Endodermal cell (in vitro differentiated cells): ENCODE measurements at places on chromosomes 2 and 18.
A peak's percentile ranks its signal among the peaks of the same experiment; 100 is the strongest.

DNA sequence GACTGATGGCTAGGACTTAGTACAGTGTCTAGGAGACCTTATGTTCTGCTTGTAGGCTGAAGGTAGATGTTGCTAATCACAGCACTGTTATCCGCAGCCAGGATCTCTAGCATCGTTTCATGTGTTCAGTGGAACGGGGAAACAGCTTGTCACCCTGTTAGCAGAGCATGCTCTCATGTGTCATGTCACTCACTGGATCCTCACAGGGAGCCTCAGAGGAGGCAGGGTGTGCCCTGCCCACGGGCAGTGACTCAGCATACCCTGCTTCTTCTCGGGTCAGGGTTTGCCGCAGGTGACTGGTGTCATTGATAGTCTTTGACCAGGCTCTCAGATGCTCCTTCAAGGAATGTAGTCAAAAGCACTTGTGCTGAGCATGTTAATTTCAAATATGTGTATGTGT is 44.4 kb downstream of the RPIA start:
- no peak for DNase-seq

DNA sequence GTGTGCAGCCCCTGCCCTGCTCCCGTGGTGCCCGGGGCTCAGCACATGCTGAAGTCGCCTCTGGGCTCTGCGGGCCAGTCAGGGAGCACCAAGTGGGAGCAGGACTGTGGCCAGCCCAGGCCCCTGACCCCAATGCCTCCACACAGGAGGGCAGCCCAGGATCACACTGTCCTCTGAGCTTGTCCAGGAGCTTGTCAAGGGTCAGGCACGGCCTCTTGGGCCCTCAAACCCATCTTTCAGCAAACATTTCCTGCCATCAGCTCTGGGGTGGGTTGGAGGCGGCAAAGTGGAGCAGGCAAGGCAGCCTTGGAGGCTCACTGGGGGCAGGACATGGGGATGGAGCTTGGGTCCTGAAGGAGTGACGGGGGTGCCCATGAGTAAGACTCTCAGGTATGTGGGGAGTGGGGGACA is 10.3 kb downstream of the SNED1 start:
- peak; percentile 52 for DNase-seq

- no peak for DNase-seq
Observed at GRCh38 chr2:201350879-201351278, 6.3 kb downstream of the FLACC1 start.

- DNase-seq = no peak
Observed at GRCh38 chr18:23877371-23877770, 137.2 kb upstream of the TTC39C start.

GRCh38 chr2:207167099-207167923 is 1.6 kb upstream of the KLF7 start:
- no peak for DNase-seq

GRCh38 chr2:145592361-145592760 is 1072.4 kb upstream of the ZEB2 start:
- no peak for DNase-seq

DNA sequence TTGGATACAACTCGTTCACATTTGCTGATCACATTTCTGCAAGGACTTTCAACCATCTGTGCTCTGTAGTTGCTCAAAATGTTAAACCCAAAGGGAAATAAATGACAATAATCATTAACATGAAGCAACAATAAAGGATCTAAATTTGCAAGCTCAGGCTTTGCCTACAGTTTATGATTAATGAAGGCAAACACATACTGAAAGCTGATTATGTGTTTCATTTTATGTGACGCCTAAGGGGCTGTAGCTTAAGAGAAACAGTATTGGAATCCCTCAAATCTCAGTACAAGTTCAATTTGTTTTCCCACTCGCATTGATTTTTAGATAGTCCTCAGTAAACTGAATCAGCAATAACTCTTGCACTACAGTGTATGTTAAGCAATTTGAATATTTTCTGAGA is 160.3 kb upstream of the FSIP2 start:
- no peak for DNase-seq

GRCh38 chr18:47935321-47936055 is 5.0 kb upstream of the SMAD2 start:
- DNase-seq = no peak

DNA sequence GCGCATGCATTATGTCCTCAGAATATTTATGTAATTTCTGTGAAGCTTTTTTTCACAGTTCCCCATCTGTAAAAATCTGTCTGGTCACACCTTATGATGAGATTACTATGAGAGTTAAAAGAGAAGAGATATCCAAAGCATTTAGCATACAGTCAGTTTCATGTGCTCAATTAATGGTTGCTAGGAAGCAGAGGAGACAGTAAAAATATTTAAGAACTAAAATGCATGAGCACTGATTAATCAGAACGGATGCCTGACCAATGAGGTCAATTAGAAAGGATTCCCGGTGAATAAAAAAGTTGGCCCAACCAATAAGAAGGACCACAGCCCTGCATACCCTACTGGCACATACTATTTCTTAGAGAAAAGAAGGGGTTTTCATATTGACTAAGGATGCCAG is 12.0 kb upstream of the CRIM1 start:
- DNase-seq = no peak

- no peak for DNase-seq
Observed at GRCh38 chr2:70517804-70518203, 35.8 kb downstream of the TGFA start.

DNA sequence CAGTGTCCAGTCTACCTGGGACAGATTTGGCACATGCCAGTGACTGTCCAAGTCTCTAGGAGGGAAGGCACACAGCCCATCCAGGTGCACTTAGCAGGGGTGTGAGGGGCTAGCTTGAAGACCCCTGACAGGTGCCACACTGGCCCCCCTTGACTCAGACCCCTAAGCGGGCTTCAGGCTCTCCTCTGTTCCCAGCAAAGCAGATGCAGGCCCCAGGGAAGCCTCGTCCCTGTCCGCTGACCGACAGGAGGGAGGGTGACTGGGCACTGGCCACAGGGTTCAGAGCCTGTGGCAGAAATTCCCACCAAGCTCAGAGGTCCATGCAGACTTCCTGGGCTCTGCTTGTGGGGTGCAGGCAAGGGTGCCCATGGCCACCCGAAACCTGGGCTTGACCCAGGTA is 239.8 kb upstream of the MYT1L start:
- DNase-seq = peak; percentile 24

GRCh38 chr2:223005496-223005895 is 46.5 kb upstream of the KCNE4 start:
- no peak for DNase-seq

- no peak for DNase-seq
Observed at GRCh38 chr2:127124426-127124825, 17.5 kb upstream of the BIN1 start.

DNA sequence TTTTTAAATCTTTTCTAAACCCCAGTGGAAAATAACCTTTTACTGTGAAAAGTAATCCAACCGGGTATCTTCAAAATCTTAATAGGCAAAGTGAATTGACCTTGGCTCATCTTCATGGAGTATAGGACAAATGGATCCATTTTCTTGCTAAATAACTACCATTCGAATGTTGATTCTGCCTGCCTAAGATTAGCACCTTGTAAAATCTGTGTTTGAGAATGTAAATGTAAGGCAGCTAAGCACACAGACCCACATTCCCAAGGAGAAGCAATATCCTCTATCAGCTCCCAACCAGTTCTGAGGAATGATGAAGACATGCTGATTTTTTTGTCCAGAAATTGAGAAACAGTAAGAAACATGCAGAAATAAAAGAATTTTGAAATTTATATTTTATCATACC is 509.8 kb upstream of the SMIM21 start:
- no peak for DNase-seq

DNA sequence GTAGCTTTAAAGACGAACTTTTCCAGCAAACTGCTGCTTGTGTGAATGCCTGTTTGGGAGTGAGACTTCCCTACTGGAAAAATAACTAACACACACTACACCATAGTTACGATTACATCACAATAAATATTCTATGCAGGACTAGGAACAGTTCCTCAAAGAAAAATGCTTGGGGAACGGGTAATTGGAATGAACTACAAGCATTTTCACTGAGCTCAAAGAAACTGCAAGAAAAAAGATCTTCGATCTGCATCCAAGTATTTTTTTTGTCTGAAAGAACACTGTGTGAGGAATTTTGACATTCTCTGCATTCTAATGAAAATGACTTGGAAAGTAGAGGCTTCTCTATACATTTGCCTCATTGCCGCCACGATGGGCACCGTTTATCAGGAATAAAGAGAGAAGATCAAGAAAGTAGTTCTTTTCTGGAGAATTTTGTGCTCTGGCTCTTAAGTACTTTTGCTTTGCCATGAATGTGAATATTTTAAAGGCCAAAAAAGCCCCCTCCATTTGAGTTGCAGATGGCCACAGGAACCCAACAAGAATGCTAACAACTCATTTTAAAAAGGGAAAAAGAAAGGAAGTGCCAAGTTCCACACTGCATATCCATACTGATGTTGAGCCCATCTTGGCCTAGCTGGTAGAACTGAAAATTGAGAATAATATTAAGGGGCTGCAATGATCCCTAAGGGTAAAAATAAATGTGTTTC is 13.6 kb downstream of the LYPD1 start:
- no peak for DNase-seq

- no peak for DNase-seq
Observed at GRCh38 chr2:25315316-25315680, 26.4 kb downstream of the DNMT3A start.

GRCh38 chr18:22173928-22174301 is 4.5 kb downstream of the GATA6 start:
- peak; percentile 72 for DNase-seq

DNA sequence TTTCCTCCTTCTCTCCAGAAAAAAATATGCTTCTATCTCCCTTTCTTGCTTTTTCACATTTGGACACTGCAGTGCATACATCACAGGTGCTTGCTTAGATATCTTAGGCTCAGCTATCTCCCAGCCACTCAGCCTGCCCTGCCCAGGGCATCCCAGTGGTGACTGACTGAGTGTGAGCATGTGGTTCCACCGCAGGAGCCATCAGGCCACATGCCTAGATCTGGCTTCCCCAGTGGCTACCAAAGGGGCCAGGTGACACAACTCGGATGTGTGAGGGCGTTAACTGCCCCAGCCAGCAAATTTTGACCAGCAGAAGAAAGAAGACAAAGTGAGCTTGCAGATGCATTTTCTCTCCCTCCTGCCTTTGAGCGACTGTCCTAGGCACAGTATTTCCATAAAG is 25.5 kb downstream of the SP5 start:
- peak; percentile 72 for DNase-seq

DNA sequence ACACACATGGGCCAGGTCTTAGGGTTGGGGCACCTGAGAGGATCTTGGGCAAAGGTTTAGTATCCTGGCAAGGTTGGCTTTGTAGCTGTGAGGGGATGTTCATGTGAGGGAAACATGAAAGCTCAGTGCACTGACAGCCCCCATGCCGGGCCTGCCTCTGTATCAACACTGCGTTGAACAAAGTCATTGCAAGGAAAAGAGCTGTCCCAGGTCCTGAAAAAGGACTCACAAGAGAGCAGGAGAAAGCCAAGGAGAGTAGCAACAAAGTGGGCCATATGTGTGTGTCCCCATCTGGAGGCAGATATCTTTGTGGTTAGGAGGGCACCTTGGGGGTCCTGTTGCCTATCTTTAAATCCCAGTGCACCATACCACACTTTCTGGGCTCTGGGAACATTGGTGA is 237.8 kb upstream of the THSD7B start:
- peak; percentile 83 for DNase-seq

DNA sequence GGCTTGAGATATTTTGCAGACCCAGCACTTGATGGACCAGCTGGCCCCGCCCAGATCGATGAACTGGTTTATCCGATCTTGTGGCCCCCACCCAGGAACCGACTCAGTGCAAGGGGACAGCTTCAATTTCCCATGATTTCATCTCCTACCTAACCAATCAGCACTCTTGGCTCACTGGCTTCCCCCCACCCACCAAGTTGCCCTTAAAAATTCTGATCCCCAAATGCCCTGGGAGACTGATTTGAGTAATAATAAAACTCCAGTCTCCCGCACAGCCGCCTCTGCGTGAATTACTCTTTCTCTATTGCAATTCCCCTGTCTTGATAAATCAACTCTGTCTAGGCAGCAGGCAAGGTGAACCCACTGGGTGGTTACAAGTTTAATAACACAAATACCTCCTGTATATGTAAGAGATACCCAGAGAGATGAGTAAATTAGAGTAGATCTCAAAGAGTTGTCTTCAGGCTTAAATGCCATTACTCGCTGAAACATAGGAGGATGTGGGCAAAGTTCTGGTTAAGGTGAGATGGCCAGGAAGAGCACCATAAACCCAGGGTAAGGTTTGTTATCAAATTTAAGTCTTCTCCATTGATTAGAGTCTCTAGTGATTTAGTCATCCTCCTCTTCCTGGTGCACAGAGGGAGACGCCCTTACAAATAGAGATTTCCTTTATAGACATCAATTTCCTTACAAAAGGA is 222.8 kb downstream of the ARL4C start:
- DNase-seq = no peak

DNA sequence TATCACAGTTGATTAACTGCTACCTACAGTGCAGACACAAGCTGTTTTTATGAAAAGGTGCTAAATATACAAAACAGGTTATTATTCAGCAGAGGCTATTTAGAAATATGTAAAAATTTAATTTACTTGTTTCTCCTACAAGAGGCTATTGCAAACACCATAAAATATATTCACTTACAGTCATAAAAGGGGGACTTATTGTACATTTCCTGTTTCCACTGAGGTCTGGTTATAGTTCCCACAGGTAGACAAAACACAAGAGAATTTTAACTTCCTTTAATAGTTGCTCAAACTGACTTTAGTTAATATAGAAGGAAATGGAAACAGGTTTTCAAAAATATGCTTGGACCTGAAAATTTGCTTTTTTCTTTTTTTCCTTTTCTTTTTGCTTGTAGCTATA is 40.0 kb upstream of the FRZB start:
- DNase-seq = no peak

- no peak for DNase-seq
Observed at GRCh38 chr2:206804326-206804725, 38.9 kb downstream of the FASTKD2 start.

DNA sequence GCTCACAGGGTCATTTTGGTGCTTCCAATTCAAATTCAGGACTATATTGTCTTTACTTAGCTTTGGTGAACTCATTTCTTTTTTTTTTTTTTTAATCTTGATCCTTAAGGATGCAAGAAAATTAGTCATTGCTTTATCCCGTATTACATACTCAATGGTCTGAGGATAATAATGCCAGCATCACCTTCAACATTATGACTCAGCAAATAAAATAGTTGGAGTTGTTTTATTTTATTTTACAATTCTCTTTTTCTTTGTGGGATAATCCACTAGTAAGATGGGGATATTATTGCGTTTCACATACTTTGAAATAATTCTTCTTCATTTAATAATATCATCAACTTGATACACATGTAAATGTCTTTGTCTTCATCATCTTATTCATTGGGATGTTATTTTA is 954.9 kb upstream of the GYPC start:
- DNase-seq = no peak

- DNase-seq = no peak
Observed at GRCh38 chr2:172283476-172283875, 143.9 kb upstream of the ITGA6 start.

- DNase-seq = peak; percentile 13
Observed at GRCh38 chr2:98924038-98924830, 11.8 kb downstream of the CRACDL start.

DNA sequence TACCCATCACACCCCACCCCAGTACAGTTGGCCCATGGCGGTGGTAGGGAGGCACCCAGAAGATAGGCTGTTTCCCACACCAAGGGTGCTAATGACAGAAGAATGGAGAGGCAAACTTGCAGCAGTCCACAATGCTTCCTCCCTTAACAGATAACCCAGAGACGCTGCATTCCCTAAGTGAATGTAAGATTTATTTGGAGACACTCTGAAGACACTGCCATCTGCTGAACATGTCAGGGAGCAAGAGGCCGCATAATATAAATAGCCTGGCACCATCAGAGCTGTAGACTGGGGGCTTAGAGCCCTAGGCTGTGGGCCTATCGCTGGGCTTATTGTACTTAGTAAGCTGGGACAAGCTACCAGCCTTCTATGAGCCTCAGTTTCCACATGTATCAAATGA is 2.2 kb upstream of the IWS1 start:
- peak; percentile 71 for DNase-seq
